BJ (cell line): ENCODE measurements at places on chromosomes 4 and X.

DNA sequence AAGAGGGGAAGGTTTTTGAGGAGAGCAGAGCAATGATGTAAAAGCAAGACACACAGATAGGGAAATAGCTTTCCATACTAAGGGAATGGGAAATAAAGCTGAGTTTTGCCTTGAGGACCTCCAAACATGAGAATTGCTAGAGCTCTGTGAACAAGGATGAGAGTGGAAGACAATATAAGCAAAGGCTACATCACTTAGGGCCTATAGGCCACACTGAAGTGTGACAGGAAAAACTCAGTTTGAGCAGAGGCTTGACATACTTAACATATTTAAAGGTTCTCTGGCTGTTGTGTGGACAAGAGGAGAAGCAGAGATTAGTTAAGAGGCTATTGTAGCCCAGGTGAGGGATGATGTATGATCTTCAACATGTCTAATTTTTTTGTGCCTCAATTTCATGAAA is 5.3 kb upstream of the SRP72 start:
- DNase-seq: no peak

- DNase-seq: no peak
These were observed 7.3 kb upstream of the HMGB3 start for GRCh38 chrX:150975655-150976390.

DNA sequence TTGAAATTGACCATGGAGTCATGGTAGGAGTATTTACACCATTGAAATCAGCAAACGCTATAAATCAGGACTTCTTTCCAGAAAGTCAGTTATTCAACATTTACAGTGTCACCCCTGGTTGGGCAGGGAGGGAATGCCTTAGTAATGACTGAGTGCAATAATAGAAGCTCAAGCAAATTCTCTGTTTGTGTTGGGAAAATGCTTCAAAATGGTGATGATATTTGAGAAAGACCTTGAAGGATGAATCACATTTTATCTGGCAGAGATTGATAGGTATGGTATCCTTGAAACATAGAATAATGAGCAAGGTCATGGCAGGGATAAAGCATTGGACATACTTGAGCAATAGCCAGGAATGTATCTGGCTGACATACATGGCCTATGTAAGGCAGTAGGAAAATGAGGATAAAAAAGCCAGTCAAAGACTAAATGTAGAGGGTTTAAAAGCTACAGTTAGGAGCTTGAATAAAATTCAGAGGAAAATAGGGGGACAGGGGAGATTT is 248.7 kb downstream of the FMR1NB start:
- DNase-seq: no peak

- DNase-seq: no peak
These were observed 294 bp downstream of the ATP8A1 start for GRCh38 chr4:42656679-42656943.

DNA sequence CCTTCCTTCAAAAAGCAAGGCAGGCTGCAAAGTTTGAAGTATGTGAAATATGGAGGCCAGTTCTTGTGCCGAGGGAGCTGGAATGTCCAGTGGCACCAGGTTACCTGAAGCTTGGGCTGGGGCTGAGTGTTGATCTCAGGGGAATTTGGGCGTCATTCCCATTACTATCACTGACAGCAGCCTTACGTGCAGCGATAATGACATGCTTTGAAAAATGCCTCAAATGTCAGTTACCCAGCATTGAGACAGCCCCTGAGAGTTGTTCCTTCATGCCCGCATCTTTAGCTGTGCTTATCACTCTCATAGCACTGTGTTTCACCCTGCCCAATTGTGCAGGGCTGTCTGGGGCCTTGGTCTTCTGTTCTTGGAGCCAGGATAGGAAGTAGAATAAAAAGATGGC is 27.4 kb downstream of the SLC16A2 start:
- no peak for DNase-seq

- no peak for DNase-seq
These were observed at the start of gene HUWE1 for GRCh38 chrX:53686151-53686885. Gene HUWE1, minus strand, starts transcription at chrX:53686719. Its CDS starts 32,612 bp downstream, at chrX:53654107.

- DNase-seq: no peak
These were observed 108.8 kb upstream of the RASGEF1B start for GRCh38 chr4:81580346-81580993.

DNA sequence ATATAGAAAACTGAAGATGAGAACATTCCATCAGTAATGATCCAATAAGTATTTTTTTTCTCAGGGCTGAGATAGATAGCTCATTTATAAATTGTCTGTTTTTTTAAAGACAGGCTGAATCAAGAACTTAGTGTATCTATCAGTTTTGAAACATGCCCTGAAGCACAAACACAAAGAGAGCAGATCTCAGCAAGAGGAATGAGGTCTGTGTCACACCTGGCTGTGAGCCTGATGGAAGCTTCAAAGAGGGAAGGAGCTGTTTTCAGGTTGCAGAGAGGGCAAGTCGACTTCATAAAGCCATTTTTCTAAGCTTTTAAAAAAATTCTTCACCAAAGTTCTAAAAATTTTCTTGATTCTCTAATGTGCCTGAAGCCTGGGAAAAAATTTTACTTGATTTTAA is 434.9 kb downstream of the PDGFC start:
- DNase-seq: no peak
